Testis (tissue), 5 donors: ENCODE measurements at places on chromosomes 11 and 22. TPM values are rescaled to one million over a fixed set of nuclear protein-coding genes. Genes with fewer than 3 reads are reported as not detected.

DNA sequence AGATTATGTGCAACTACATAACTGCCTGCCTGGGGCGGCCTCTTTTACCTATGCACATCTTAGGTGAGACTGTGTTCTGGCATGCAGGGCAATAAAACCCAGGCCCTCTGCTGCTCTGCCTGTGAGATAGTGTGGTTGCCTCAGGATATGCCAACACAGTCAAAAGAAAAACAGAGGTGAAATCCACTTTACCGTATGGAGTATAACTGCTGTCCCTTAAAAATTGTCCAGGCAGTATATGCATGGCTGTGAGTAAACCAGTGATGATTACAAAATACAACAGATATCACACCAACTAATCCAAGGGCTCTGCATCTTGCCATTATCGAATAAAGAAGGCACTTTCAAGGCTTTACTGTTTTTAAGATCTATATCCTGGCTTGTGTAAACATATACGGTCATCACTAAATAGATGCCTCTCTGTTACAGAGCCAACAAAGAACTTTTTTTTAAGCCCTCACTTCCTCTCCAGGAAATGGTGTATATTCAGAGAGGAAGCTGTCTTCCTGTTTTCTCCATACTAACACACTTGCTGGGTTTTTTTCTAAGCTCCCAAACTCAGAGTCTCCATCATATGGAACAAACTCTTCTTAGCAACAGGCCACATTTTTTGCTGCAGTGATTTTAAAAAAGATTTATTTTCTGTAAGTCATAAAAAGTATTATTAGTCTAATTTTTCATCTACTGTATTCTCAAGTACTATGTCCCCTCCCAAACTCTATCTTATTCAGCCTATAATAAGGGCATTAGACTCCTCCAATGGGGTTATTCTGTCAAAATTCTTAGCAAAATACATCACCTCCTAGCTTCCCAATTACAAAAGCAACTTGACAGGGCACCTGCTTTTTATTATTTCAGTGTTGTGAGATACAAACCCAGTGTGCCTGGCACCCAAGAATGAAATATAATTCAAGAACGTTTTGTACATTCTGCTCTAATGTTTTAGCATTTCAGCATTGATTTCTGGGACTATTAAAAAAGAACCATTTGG lies 135.2 kb downstream of the MAML2 start:
- no peak for DNase-seq
- no peaks in the 10 kb centered on the region for H3K36me3 ChIP-seq
- no peak overlapping the region for H3K4me3 ChIP-seq
- peak overlapping the region; percentile 31 for H3K27ac ChIP-seq
- H3K4me1 ChIP-seq = no peaks in the 10 kb centered on the region

DNA sequence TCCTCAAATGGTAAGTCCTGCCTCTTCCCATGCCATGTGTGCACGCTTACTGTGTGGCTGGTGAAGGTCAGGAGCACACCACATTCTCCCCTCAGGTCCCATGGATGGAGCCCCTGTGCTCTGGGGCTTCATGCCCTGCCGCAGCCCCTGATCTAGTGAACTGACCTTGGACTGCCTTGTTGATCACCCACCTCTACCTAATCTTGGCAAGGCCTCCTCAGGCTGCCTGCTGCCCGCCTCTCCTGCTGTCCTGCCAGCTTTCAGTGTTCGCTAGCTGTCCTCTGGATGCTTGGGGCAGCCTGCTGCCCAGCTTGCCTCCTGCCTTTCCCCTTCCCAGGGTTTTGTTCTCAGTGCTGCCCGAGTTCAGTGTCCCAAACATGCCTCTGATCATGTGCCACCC lies 38.1 kb downstream of the CABIN1 start:
- no peak overlapping the region for H3K4me3 ChIP-seq
- H3K27ac ChIP-seq = no peak overlapping the region
- no peak for DNase-seq
- no peaks in the 10 kb centered on the region for H3K4me1 ChIP-seq

DNA sequence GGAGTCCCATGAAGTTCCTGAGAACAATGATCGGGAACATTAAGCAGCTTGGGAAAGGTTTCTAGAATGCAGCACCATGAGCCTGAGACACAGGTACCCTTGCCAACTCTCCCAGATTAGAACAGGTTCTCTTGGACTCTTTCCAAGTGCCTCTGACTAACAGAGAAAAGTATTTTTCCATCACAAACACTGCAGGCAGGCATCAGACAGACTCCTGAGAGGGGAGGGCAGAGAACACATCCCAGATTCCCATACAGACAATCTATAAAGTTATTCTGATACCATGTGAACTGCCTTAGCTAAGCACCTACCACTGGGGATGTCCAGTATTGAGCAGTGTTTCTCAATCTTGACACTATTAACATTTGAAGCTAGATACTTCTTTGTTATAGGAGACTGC lies 27.3 kb downstream of the SERGEF start:
- no peaks in the 10 kb centered on the region for H3K27me3 ChIP-seq
- H3K27ac ChIP-seq = no peak overlapping the region
- no peaks in the 10 kb centered on the region for H3K4me1 ChIP-seq
- no peak overlapping the region for H3K4me3 ChIP-seq

DNA sequence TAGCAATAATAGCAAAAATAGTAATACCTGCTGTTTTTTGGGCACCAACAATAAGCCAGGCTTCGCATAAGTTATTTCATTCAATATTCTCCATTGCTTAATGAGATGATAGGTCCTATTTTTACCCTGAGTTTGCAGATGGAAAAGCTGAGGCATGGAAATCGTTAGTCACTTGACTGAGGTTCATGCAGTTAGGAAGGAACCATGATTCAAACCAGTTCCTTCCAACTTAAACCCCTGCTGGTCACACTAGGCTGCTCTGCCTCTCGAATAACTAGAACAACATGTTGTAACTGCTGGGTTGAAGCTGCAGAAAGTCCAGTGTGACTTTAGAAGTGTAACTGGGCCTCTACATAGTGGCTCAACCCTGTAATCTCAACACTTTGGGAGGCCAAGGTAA lies 69.3 kb downstream of the SEZ6L start:
- no peak overlapping the region for H3K4me3 ChIP-seq
- no peaks in the 10 kb centered on the region for H3K36me3 ChIP-seq
- H3K27ac ChIP-seq = no peak overlapping the region

DNA sequence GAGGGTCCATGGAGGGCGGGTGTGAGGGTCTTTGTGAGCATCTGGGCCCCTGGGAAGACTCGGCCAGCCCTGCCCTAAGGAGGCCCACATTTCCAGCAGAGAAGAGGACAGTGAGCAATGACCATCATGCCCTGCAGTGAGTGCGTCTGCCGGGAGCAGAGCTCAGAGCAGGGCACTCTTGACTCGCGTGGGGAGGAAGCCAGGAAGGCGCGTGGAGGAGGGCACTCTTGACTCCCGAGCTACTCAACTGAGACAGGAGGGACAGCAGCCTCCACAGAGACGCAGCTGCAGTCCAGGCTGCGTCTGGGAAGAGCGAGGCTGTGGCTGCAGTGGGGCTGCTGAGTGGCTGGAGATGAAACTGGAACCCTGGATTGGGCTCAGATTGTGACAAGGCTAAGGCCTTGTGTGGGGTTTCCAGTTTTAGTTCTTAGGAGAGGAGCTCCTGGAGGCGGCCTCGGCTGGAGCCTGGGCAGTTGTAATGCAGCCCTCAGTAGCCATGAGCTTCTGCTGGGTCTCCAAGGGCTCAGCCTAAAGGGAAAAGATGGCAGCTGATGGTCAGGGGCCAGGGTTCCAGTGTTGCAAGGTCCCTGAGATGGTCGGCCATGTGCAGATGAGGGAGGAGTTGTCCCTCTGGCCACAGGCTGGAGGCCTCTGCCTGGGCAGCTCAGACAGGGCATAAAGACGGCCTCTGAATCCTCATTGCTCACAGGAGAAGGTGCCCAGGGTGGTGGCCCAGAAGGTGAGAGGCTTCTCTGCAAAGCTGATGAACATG lies 264.7 kb upstream of the B3GAT1 start:
- no peaks in the 10 kb centered on the region for H3K27me3 ChIP-seq
- H3K36me3 ChIP-seq = no peaks in the 10 kb centered on the region
- H3K27ac ChIP-seq = no peak overlapping the region
- no peak for DNase-seq

- no peaks in the 10 kb centered on the region for H3K27me3 ChIP-seq
- H3K36me3 ChIP-seq = no peaks in the 10 kb centered on the region
- peaks cover 13% of the 10 kb centered on the region for H3K4me1 ChIP-seq
- no peak overlapping the region for H3K4me3 ChIP-seq
Observed at GRCh38 chr22:35592418-35592967, 24.6 kb downstream of the MB start.

DNA sequence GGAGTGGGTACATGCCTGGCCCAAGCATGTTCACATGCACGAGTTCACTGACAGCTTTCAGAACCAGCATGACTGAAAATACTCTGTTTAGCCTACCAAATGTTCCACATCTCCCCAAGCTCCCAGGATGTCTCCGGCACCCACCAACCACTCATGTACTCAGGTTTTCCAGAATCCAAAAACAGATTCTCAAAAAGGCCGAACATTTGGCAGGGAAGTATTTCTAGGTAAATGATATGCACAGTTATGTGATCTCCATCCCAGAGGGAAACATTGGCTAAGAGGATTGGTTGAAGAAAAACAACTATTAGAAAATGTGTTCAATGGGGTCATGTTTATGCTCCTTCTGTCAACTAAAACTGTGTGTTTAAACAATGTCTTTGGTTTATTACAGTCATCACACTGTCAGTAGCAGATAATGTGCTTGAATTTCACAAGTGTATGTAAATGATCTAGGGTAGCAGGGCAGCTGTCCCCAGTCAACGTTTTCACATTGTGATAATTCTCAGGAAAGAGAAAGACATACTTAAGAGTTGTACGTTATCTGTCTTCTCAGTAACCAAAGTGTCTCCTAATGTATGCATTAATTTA lies 52.3 kb downstream of the BARX2 start:
- no peak overlapping the region for H3K27ac ChIP-seq
- H3K4me3 ChIP-seq = no peak overlapping the region
- no peaks in the 10 kb centered on the region for H3K36me3 ChIP-seq
- H3K27me3 ChIP-seq = no peaks in the 10 kb centered on the region
- H3K4me1 ChIP-seq = no peaks in the 10 kb centered on the region

- no peaks in the 10 kb centered on the region for H3K36me3 ChIP-seq
- no peak overlapping the region for H3K4me3 ChIP-seq
- no peak for DNase-seq
- no peaks in the 10 kb centered on the region for H3K27me3 ChIP-seq
- H3K4me1 ChIP-seq = no peaks in the 10 kb centered on the region
Observed at GRCh38 chr22:50007057-50007511, 5.5 kb downstream of the IL17REL start.

GRCh38 chr11:133659538-133660201 lies 127.4 kb upstream of the OPCML start:
- no peaks in the 10 kb centered on the region for H3K4me1 ChIP-seq
- no peaks in the 10 kb centered on the region for H3K27me3 ChIP-seq

- H3K27ac ChIP-seq = no peak overlapping the region
- DNase-seq = no peak
- no peaks in the 10 kb centered on the region for H3K36me3 ChIP-seq
- H3K4me3 ChIP-seq = no peak overlapping the region
- H3K4me1 ChIP-seq = peaks cover 8% of the 10 kb centered on the region
- H3K27me3 ChIP-seq = no peaks in the 10 kb centered on the region
Observed at GRCh38 chr22:44933666-44934453, 75.9 kb downstream of the PHF21B start.

- H3K27me3 ChIP-seq = no peaks in the 10 kb centered on the region
- H3K4me3 ChIP-seq = no peak overlapping the region
- no peaks in the 10 kb centered on the region for H3K36me3 ChIP-seq
- H3K27ac ChIP-seq = no peak overlapping the region
- no peak for DNase-seq
- H3K4me1 ChIP-seq = no peaks in the 10 kb centered on the region
Observed at GRCh38 chr11:21646351-21646750, 546.5 kb upstream of the ANO5 start.

DNA sequence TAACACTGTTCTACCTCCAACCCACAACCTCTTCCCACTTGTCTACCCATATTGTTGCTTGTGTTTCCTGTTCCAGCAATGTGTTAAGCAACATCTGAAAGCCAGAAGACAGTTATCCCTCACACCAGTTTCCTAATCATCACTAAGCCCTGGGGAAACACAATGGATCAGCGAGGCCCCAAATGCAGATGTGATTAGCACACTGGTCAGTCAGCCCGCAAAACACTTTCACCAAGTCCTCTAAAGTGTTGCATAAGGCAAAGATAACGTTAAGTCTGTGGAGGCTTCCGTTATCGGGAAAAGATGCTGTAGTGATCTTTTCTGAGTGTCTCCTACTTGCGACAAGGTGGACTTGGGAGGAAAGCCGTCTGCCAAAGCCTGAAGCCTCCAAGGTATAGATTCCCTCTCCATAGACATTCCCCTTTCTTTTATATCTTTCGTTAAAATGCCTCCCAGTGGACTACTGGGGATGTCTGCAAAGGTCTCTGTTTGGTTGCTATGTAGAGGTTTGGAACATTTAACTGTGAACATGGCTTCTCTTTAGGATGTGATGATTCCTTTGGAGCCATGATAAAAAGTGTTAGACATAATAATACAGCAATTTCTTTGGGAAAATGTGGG lies at the start of gene MS4A3:
Gene MS4A3 (plus strand): TSS at position 317 of the 621 bp plus-strand sequence. CDS start 4,496 bp downstream, outside the sequence.
- no peak within 1 kb of the TSS for H3K4me3 ChIP-seq
- DNase-seq = no peak
- no peaks in the 10 kb centered on the region for H3K36me3 ChIP-seq
- no peaks in the 10 kb centered on the region for H3K4me1 ChIP-seq
- no peak within 1 kb of the TSS for H3K27ac ChIP-seq
- H3K27me3 ChIP-seq = no peaks in the 10 kb centered on the region

- H3K27me3 ChIP-seq = no peaks in the 10 kb centered on the region
- H3K27ac ChIP-seq = peak overlapping the region; percentile 82
- H3K36me3 ChIP-seq = no peaks in the 10 kb centered on the region
- DNase-seq = no peak
- H3K4me1 ChIP-seq = peaks cover 34% of the 10 kb centered on the region
Observed at GRCh38 chr11:78189851-78190250, 1.1 kb downstream of the USP35 start.

DNA sequence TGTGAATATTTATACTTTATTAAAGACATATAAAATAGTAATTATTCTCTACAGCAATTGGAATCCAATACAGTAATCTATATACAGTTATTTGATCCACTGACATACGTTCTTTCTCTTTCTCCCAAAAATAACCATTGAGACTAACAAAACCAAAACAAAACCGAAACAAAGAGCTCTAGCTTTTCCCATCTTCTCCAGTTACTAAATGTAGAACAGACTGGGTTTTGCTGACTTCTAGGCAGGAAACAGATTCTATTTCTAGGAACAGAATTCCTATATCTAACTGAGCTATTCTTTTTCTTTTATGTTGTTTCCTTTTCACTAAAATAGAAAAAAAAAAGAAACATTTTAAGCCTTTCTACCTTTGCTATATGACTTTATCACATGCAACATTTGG lies 80.1 kb downstream of the PACS1 start:
- no peaks in the 10 kb centered on the region for H3K4me1 ChIP-seq
- DNase-seq = no peak
- H3K27me3 ChIP-seq = no peaks in the 10 kb centered on the region

- peaks cover 3% of the 10 kb centered on the region for H3K4me1 ChIP-seq
- no peaks in the 10 kb centered on the region for H3K27me3 ChIP-seq
- no peak overlapping the region for H3K4me3 ChIP-seq
- no peak overlapping the region for H3K27ac ChIP-seq
- H3K36me3 ChIP-seq = no peaks in the 10 kb centered on the region
Observed at GRCh38 chr11:69888483-69889181, 69.4 kb upstream of the FGF3 start.

- no peaks in the 10 kb centered on the region for H3K36me3 ChIP-seq
- no peaks in the 10 kb centered on the region for H3K27me3 ChIP-seq
- DNase-seq = no peak
- no peak overlapping the region for H3K4me3 ChIP-seq
- H3K27ac ChIP-seq = no peak overlapping the region
Observed at GRCh38 chr11:9138612-9139579, 47.5 kb upstream of the SCUBE2 start.

The SAA2 gene
- total RNA-seq = 1.7 TPM

The ARHGEF17 gene
- total RNA-seq = 50.1 TPM

The ROBO4 gene
- total RNA-seq = 5.7 TPM

The FAM227A gene
- 16.3 TPM for total RNA-seq

The CHRM1 gene
- 0.39 TPM for total RNA-seq

The EPS8L2 gene
- 29.1 TPM for total RNA-seq

The KRTAP5-9 gene
- total RNA-seq = 3.6 TPM

The ALDH3B1 gene
- total RNA-seq = 5.3 TPM
